ENCODE measurements at places on chromosomes 16 and 17.
A peak's percentile ranks its signal among the peaks of the same experiment; 100 is the strongest.

GRCh38 chr17:14381606-14382005 lies 80.7 kb downstream of the HS3ST3B1 start:
- no peak for DNase-seq

DNA sequence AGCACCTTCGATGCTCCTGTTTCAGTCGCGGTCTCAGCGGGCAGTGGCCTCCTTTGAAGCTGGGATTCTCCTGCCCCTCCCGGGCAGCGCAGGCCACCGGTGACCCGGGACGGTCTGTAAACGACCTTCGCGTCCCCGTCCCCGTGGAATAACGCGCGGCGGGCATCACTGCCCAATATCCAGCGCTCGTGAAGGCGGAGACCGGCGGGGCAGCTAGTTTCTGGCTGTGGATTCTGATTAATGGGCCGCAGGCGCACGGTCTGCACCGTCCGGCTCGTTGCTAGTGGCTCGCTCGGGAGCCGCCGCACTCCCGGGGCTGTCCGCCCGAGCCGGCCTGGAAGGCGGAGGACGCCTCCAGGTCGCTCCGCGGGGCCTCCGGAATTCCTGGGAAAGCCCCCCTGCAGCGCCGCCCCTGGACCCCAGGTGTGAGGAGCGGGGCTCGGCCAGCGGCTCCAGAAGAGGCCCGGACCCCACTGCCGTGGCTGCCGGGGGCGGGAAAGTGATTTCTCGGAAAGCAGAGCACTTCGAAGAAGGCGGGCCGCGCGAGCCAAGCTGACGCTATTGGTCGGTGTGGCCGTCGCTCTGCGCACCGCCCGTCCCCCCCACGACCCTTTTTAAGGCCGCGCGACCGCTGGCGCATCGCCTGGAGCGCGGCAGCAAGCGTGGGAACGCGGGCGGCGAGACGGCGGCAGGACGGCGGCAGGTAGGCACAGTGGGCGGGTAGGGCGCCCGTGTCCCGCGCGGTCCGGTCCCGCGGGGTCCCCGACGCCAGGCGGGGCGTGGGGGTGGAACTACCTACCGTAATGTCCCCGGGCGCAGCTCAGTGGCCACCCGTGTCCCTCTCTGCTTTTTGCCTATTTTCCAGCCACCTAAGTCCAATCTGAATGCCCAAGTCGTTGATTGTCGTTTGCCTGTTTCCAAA lies at the start of gene IRF8:
Gene IRF8, plus strand, starts transcription at position 642 of the 922 bp plus-strand sequence. CDS start 3,854 bp downstream, outside the sequence.
- DNase-seq = no peak

GRCh38 chr17:8160741-8161221 lies 2.0 kb downstream of the VAMP2 start:
- DNase-seq = no peak

DNA sequence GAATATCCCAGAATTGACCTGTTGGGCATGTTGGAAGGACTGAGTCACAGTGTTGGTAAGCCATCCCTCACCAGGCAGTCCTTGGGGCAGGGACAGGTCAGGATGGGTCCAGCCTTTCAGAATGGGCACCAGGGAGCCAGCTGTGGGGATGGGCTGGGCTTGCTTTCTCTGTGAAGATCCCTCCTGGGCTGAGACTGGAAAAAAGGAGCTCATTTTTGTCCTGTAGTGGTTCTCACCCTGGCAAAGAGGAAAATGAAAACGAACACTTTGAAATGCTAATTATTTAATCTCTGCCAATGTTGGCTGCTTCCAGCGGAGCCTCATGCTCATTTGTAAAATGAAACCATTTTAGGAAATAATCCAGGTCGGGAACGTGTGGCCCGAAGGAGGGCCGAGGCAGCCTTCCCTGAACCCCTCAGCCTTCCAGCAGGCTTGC lies 237.5 kb upstream of the SALL1 start:
- no peak for DNase-seq

DNA sequence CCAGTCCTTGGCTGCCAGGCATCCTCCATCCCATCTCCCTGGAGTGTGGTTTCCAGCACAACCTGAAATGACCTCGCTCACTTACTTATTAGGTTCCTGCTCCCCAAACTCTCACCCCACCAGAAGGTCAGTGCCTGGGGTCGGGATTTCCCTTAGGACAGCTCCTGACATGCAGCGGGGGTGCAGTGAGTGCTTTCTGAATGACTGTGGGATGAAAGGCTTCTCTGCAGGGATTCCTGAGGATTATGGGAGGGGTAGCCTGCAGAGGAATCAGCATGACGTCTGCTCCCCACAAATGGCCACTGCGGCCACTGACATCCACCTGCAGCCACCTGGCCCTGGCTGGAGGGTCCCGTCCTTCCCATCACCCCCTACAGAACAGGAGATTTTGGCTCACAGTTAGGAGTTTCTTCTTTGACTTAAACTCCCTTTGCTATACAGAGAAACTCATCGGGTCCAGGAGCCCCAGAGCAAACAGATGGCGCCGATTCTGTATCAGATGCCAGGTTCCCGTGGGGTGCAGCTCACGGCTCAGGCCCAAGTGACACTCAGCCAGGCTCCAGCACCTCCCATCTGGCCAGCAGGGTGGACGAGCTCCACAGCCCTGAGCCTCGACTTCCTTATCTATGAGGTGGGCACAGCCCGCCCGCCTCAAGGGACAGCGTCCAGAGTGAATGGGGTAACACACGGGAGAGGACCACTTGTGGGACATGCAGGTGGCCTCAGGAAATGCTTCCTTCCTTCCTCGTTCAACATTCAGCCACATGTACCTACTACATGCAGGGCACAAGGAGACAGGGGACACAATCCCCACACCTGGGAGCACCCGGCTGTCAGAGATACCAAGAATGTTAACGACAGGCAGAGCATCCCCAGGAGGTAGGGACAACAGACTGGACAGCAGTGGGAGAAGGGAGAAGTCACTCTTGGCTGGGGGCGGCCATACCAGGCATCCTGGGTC lies 69.8 kb downstream of the RMI2 start:
- DNase-seq = no peak

GRCh38 chr16:51163366-51163765 lies 12.3 kb upstream of the SALL1 start:
- DNase-seq = peak; percentile 67

- DNase-seq = no peak
Measured at GRCh38 chr17:9421525-9421924, 154.1 kb downstream of the STX8 start.

DNA sequence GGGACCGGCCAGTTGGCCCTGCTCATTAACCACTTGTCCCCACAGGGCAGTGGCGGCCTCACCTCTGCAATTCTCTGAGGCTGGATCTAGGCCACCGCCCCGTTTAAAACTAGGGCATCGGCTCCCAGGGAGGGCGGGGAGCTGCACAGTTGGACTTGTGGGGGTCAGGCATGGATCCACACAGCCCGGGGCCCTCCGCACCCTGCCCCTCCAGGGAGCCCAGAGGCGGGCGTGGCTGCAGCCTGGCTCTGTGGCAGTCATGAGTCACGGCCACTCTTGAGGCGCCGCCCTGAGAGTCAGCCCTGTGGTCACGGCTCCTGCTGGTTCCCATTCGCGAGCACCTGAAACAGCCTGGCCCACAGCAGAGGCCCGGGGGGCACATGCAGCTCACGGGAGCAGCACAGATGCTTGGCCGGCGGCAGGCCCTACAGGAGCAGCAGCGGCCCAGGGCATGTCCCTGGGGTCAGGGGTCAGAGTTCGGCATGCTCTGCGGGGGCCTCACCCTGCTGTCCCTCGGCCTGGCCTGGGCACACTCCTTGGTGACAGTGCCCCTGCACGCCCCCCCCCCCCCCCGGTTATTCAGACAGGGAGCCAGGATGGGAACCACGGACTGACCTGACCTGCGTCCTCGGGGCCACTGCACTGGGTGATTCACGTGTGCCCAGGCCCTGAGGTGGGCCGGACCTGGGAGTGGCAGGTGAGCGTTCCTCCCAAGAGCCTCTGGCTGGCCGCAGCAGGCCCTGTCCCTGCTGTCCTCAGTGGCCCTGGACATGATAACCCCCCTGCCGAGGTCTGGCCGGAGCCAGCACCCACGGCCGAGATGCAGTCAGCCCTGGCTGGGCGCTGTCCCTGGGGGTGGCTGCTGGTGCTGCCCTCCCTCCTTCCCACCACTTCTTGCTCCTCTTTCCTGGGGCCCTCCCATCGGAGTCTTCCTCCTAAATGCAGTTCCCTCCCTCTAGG lies 8.2 kb downstream of the CAPN15 start:
- DNase-seq = peak; percentile 77

- peak; percentile 80 for DNase-seq
Measured at GRCh38 chr16:64428463-64429113, 693.3 kb downstream of the CDH11 start.

- peak; percentile 10 for DNase-seq
Measured at GRCh38 chr17:77049440-77049839, 91.3 kb upstream of the SEC14L1 start.

- peak; percentile 85 for DNase-seq
Measured at GRCh38 chr17:12415031-12415430, 250.7 kb upstream of the MYOCD start.

GRCh38 chr16:24686678-24687077 lies 42.8 kb upstream of the TNRC6A start:
- DNase-seq = no peak

GRCh38 chr17:36929851-36930582 lies 7.3 kb upstream of the LHX1 start:
- no peak for DNase-seq

- DNase-seq = peak; percentile 82
Measured at GRCh38 chr17:20174588-20175265, 165.6 kb downstream of the SPECC1 start.

DNA sequence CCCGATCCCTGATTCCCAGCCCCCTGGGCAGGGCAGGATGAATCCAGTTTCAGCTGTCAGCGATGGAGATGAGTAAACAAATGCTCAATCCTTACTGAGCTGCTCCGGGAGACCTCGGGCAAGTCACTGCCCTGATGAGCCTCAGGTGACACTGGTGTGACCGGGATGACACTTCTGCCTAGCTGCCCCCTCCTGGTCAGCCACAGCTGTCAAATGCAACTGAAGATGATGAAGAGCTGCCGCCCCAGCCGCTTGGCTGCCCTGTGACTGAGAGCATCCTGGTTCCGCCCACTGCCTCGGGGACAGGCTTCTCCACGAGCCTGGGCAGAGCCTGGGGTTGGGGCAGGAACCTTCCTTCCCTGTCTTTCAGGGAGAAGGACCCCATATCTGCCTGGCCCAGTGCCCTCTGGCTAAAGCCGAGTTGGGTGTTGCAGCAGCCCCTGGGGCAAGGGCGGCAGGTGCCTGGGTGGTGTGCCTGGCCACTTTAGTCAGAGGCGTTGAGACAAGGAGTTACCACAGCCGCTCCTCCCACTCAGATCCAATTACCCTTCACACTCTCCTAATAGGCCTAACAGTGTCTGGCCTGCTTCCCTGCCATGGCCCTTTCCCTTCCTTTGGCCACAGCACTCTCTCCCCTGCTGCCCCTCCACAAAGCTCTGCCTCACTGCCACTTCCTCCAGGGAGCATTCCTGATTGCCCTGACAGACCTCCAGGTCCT lies 5.5 kb downstream of the CCL17 start:
- DNase-seq = no peak

- DNase-seq = no peak
Measured at GRCh38 chr16:19939553-19939952, 54.9 kb upstream of the GPRC5B start.

GRCh38 chr17:48026502-48027321 lies 10.9 kb downstream of the COPZ2 start:
- peak; percentile 92 for DNase-seq

DNA sequence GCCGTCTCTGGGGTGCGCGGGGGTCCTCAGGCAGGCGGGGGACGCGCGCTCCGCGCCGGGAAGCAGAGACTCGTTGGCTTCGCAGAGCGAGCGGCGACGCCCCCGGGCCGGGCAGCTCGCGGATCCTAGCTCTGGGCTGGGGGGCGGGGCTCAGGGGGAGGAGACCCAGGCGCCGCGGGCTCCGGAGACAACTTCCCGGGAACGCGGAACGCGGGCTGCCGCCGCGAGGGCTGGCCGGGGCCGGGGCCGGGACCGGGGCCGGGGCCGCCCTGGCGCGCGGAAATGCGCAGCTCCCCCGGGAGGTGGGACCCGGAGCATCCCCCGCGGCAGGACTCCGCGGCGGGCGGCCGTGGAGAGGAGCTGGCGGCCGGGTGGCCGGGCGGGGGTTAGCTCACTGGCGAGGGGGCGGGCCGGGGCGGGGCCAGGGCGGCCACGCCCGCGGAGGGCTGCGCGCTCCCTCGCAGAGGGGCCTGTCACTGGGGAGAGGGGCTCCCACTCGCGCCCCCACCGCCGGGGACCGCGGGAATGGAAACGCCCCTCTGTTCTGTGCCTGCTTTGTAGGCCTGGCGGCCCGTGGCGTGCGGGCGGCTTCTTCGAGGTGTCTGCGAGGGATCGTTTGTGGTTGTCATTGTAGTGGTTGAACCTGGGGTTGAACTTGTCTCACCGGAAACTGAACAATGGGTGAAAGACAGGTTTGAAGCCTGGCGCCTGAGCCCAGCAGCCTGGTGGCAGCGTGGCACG lies at the start of gene GAS7:
Gene GAS7, minus strand, starts transcription at position 98 of the 741 bp plus-strand sequence.
- no peak for DNase-seq

- DNase-seq = no peak
Measured at GRCh38 chr17:81139428-81139827, 25.9 kb upstream of the PVALEF start.

DNA sequence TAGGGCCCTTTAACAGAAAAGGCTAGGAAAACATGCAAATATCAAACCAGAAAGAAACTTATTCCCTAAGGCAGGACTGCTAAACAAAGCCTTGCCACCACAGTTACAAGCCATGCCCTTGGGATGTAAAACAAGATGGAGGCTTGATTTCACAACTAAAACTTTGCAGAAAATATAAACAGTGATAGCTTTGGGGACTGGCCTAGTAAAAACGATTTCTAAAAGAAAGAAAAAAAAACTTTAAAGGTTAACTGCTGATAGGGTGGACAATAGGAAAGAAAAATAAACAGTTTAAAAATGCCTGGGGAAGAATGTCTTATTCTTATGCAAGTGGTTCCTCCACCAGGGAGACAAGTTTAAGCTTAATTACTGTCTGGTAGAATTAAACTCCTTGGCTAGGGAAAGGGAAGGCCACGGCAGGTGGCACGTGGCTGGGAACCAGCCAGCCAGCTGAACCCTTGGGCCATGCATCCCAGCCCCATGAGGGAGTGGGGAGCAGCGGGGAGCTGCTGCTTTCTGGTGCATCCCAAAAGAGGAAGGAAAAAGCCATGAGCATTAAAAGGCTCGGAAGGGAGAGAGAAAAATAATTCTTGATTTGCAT lies 10.7 kb upstream of the TMC5 start:
- DNase-seq = no peak

- no peak for DNase-seq
Measured at GRCh38 chr16:70692130-70692872, 6.4 kb upstream of the MTSS2 start.

GRCh38 chr16:21590796-21591195 lies 8.6 kb upstream of the METTL9 start:
- DNase-seq = peak; percentile 45

GRCh38 chr16:81745704-81746558 lies 33.2 kb upstream of the PLCG2 start:
- DNase-seq = peak; percentile 41

GRCh38 chr16:85988723-85989313 lies 89.9 kb downstream of the IRF8 start:
- DNase-seq = no peak

- no peak for DNase-seq
Measured at GRCh38 chr17:17364338-17364667, 61.1 kb downstream of the NT5M start.

DNA sequence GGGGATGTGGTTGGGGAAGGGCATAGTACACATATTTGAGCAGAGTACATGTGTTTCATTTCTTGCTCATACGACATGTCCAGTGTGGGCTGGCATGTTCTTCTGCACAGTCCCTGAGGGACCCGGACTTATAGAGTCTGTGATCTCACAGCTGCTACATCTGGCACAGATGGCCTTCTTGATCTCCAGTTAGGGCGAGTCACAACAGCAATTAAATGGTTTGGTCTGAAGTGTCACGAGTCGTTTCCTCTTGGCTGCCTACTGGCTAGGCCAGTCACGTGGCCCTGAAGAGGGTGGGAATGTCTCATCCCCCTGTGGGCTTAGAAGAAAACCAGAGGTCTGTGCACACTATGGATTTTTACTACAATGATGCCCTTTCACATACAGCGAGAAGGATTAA lies 443.6 kb downstream of the WWOX start:
- DNase-seq = peak; percentile 16

Data from fibroblast of mammary gland (primary cell).